ENCODE measurements at places on chromosomes 5 and 9.

- no peak for DNase-seq
Measured at GRCh38 chr5:77358255-77359205, 133.6 kb downstream of the WDR41 start.

DNA sequence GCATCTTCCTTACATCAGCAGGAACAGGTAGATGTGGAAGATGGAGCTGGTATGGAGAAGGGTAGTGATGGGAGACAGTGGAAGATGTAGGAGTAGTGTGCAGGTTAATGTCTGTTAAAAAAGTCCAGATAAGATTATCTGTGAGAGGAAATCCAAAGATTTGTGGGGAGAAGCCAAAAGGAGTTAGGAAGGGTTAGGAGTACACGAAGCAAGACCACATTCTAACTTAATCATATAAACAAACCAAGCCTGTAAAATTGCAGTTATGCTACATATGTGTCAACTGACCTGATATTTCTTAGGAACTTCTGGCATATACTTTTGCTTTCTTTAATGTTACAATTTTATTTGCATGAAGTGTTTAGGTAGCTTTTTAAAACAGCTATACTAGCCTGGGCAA lies 142.1 kb upstream of the DMRT1 start:
- DNase-seq, result no peak

DNA sequence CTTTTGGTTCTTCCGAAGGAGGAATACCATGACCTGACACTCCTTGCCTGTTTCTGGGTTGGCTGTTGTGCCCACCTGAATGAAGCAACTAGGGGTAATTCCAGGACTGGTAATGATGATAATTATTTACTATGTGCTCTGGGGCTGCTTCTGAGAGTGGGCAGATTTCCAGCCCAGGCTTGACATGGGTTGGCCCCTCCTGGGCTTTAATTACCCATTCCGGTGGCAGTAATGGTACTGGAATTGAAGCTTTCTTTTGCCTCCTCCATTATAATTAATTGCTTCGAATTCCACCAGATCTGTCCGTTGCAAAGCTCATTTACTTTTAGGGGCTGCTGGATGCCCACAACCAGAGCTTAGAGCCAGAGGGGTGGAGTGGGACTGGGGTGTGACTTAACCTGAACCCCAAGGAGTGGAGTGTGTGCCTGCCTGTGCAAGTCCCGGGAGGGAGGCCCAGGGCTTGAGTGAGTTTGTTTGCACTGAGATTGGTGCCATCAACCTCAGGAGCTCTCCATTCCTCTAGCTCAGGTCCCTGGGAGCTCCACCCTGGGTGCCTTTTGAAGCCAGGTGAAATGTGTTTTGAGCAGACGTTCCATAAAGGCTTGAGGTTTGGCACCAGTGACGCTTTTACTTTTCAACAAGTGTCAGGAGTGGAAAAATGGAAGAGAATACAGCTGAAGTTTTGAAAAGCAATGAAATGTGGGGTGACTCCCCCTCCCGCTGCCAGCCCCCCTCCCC lies 214.6 kb downstream of the PDZD2 start:
- no peak for DNase-seq

- no peak for DNase-seq
Measured at GRCh38 chr9:13049223-13049622, 230.3 kb downstream of the MPDZ start.

DNA sequence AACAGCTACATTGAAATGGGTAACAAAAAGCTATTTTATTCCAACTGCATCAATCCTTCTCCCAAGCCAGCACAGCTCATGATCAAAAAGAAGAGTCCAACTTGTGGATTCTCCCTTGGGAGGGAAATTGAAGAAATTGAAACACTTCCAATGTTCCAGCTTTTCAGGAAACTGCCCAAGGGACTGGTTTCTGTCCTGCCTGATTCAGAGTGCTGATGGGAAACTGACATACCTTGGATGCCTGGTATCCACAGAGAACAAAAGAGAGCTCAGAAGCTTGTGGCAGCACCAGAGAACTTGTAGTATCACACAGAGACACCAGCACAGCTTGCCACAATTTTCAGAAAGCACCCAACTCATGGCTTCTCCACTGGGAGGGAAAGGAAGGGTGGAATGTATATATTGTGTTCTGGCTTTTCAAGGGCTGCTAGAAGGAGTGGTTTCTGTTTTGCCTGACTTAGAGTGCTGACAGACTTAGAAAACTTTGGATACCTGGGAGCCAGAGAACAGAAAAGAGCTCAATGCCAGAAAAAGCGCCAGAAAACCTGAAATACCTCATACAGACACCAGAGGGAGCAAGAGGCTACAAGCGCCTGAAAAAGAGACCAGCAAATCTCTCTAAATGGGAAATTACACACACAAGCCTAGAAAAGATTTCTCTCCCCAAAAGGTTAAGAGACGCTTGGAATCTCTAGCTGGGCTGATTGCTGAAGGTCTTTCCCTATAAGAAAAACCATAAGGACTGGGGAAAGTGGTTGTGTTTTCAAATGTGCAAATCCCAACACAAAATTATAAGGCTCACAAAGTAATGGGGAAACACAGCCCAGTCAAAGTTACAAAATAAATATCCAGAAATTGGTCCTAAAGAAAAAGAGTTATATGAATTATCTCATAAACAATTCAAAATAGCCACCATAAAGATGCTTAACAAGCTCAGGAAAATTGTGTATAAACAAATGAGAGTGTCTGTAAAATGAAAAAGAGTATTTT lies 178.8 kb downstream of the SPOCK1 start:
- peak; percentile 25 for DNase-seq

All from NCI-H2029 (cell line).